Activated CD4-positive, alpha-beta T cell treated with anti-CD3 and anti-CD28 coated beads for 36 hours (primary cell): ENCODE measurements at places on chromosomes 16 and 17. TPM values are rescaled to one million over a fixed set of nuclear protein-coding genes. Genes with fewer than 3 reads are reported as not detected.
A peak's percentile ranks its signal among the peaks of the same experiment; 100 is the strongest.

DNA sequence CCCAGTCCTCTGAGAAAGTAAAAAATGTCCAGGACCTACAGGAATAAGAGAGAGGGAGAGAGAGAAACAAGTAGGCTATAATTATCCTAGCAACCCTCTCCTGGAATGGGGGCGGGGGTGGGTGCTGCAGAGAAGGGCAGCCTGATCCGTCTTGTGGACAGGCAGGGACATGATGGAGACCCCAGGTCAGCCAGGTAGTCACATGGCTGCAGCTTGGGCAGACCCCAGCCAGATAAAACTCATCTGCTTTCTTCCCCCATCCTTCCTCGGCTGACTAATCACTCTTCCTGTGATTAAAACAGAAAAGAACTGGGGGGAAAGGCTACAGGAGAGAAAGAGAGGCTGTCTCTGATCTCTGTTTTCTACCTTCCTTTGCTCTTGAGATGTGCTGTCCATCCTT lies 32.6 kb downstream of the COPZ2 start:
- H3K4me1 ChIP-seq, result peaks cover 4% of the 10 kb centered on the region
- H3K36me3 ChIP-seq, result no peaks in the 10 kb centered on the region
- no peak for DNase-seq
- H3K4me3 ChIP-seq, result no peak overlapping the region
- peaks cover 25% of the 10 kb centered on the region for H3K27me3 ChIP-seq

GRCh38 chr17:77783991-77784820 lies 174.3 kb upstream of the TNRC6C start:
- DNase-seq, result peak; percentile 83
- peaks cover 21% of the 10 kb centered on the region for H3K4me1 ChIP-seq
- H3K27ac ChIP-seq, result peak overlapping the region; percentile 75
- H3K27me3 ChIP-seq, result no peaks in the 10 kb centered on the region

- peaks cover 9% of the 10 kb centered on the region for H3K27me3 ChIP-seq
- peak overlapping the region; percentile 50 for H3K4me3 ChIP-seq
These were observed 8.4 kb upstream of the TRPV2 start for GRCh38 chr17:16406742-16407674.

DNA sequence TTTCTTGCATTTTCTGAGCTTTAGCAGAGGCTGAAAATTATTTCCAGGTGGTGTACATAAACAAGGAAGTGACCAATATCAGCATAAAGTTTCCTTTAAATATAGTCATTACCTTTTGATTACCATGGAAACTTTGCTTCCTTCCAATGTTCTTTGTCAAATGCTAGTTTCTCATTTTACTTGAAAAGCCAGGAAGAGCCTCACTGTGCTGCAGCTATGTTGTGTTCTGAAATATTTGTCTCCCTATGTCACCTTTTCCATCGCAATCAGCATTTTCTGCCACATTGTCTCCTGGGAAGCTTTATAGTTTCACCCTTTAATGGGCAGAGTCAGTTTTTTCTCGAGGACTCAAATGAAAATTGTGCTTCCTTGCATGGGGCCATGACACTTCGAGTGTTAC lies 496.0 kb downstream of the CDH8 start:
- no peaks in the 10 kb centered on the region for H3K27me3 ChIP-seq
- no peak for DNase-seq
- H3K27ac ChIP-seq, result no peak overlapping the region
- H3K4me3 ChIP-seq, result no peak overlapping the region

DNA sequence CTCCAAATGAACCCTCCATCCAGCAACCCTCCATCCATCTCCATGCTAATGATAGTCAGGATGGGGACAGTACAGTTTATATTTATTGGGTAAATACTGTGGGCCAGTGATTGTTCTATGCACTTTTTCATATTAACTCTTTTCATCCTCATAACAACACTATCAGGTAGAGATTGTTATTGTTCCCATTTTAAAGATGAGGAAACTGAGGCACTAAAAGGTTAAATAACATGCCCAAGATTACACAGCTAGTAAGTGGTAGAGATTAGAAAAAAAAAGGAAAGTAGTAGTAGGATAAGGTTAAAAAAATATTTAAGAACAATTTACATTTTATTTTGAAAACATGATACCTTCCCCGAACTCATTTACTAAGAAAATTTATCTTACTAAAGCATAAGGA lies 21.9 kb upstream of the SUPT4H1 start:
- H3K36me3 ChIP-seq, result no peaks in the 10 kb centered on the region
- H3K27ac ChIP-seq, result no peak overlapping the region
- no peak for DNase-seq
- H3K27me3 ChIP-seq, result no peaks in the 10 kb centered on the region

DNA sequence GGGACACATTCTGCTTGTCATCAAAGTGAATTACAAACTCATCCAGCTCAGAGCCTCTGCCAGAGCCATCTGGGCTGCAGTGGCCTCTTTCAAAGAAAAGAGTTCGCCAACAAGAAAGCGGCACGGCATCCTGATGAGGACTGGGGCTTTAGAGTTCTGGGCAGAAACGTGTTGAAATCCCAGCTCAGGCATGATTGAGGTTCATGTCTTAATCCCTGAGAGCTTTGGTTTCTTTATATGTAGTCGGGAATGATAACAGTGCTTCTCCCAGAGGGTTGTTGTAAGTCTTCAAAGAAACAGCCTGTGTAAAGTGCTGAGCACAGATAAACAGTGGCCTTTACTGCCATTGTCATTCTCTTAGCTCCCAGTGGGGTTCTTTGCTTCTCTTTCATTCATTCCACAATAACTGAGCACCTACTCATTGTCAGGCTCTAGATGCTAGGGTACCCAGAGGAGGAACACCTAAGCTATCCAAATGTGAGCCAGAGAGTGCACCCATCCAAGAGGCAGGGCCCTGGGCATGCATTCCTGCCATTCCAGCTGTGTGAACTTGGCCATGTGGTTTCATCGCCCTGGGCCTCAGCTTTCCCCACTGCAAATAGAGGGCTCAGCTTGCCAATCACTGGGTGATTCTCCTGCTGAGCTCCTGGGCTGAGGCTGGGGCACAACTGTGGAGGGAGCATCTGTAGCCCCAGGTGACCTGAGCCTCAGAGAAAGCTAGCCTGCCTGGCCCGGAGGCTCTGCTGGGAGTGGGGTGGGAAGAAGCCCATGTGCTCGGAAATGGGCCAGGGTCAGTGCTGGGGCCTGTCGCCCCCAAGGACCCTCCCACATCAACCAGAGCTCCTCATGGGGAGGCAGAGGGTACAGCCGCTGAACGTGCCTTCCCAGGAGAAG lies 38.3 kb upstream of the CRHR1 start:
- no peaks in the 10 kb centered on the region for H3K4me1 ChIP-seq
- H3K36me3 ChIP-seq, result no peaks in the 10 kb centered on the region
- DNase-seq, result no peak
- peaks cover 14% of the 10 kb centered on the region for H3K27me3 ChIP-seq
- no peak overlapping the region for H3K27ac ChIP-seq

Gene CFAP52
- total RNA-seq, result not detected

Gene CPHXL2
- total RNA-seq, result not detected

Gene FSCN2
- 0.58 TPM for total RNA-seq

DNA sequence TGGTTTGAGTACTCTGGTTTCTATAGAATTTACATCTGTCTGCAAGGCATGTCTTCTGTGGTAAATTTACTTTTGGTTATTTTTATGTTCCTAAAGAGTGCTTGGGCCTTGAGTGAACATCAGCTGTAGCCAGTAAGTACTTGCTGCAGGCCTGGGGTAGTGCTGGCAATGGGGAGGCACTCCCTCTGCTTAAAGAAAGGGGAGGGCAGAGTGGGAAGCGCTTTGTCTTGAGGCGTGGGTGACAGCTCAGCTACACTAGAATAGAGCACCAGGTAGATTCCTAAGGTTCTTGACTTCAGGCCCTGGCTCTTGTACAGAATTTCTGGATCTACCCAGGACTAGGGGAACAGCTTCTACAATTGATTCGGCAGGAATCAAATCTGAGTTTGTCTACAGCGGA lies 50.6 kb downstream of the MPHOSPH6 start:
- peaks cover 4% of the 10 kb centered on the region for H3K27me3 ChIP-seq
- H3K27ac ChIP-seq, result no peak overlapping the region
- peaks cover 1% of the 10 kb centered on the region for H3K36me3 ChIP-seq

Gene TMEM106A
- total RNA-seq, result 10.8 TPM

Gene SRR
- total RNA-seq, result 15.4 TPM

Gene PTX4
- total RNA-seq, result not detected

GRCh38 chr17:59466946-59467801 lies 98.2 kb upstream of the DHX40 start:
- H3K4me3 ChIP-seq, result no peak overlapping the region

- H3K27ac ChIP-seq, result no peak overlapping the region
- no peak overlapping the region for H3K4me3 ChIP-seq
- no peak for DNase-seq
- H3K4me1 ChIP-seq, result peaks cover 38% of the 10 kb centered on the region
- no peaks in the 10 kb centered on the region for H3K27me3 ChIP-seq
These were observed 49.5 kb downstream of the NFATC3 start for GRCh38 chr16:68134644-68135043.

DNA sequence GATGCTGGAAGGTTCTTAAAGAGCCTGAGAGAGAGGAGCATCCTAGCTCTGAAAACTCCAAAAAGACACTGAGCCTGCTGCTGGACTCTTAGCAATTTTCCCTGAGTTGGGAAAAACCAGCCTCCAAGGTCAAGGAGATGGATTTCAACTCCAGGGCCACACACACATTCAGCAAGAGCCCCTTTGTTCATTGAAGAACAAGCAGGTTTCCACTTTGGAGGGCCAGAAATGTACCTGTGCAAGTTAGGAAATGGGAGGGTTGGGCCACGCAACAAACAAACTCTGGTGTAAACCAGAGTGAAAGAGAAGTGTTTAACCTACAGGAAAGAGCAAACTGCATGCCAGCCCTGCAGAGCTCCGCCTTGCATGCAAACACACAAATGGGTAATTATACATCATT lies 264.8 kb upstream of the RPL38 start:
- H3K36me3 ChIP-seq, result no peaks in the 10 kb centered on the region
- DNase-seq, result no peak
- no peaks in the 10 kb centered on the region for H3K27me3 ChIP-seq
- H3K27ac ChIP-seq, result no peak overlapping the region

DNA sequence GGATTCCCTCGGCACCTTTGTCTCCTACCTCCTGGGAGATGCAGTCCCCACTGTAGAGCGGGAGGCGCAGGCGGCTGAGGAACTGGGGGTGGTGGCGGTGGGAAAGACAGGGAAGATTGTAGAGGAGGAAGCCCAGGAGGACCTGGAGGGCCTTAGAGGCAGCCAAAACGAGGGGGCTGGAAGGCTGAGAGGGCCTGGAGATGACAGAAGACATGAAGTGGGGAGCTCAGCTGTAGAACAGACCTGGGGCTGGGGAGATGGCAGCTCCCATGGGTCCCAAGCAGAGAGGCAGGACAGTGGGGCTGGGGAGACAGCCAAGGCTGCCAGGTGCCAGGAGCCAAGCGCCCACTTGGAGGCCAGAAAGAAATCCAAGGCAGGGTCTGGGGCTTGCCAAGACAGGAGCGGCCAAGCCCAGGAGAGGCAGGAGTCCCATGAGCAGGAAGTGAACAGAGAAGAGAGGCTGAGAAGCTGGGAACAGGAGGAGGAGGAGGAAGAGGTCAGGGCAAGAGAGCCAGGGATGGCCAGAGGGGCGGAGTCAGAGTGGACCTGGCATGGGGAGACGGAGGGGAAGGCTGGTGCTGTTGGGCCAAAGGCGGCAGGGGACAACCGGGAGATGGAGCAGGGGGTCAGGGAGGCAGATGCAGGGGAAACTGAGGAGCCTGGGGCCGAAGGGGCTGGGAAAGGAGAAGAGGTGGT lies 803 bp downstream of the APOBR start:
- H3K4me3 ChIP-seq, result peak overlapping the region; percentile 94
- no peaks in the 10 kb centered on the region for H3K27me3 ChIP-seq
- H3K4me1 ChIP-seq, result peaks cover 50% of the 10 kb centered on the region
- peak; percentile 21 for DNase-seq
- H3K27ac ChIP-seq, result peak overlapping the region; percentile 97

Gene SALL1
- not detected for total RNA-seq

GRCh38 chr17:29461483-29462206 lies 71.5 kb downstream of the TAOK1 start:
- peak overlapping the region; percentile 0 for H3K27ac ChIP-seq
- H3K4me1 ChIP-seq, result peaks cover 7% of the 10 kb centered on the region
- no peak for DNase-seq

Gene TAF15
- 316 TPM for total RNA-seq

GRCh38 chr17:5198472-5198871 lies 6.8 kb upstream of the ZNF594 start:
- no peaks in the 10 kb centered on the region for H3K36me3 ChIP-seq
- H3K4me3 ChIP-seq, result no peak overlapping the region
- H3K27me3 ChIP-seq, result no peaks in the 10 kb centered on the region
- DNase-seq, result no peak
- H3K4me1 ChIP-seq, result no peaks in the 10 kb centered on the region

GRCh38 chr17:28369684-28370034 lies 448 bp downstream of the VTN start:
- peaks cover 4% of the 10 kb centered on the region for H3K36me3 ChIP-seq
- H3K27ac ChIP-seq, result no peak overlapping the region
- no peak for DNase-seq
- H3K4me3 ChIP-seq, result no peak overlapping the region

Gene C16orf96
- 0.18 TPM for total RNA-seq

DNA sequence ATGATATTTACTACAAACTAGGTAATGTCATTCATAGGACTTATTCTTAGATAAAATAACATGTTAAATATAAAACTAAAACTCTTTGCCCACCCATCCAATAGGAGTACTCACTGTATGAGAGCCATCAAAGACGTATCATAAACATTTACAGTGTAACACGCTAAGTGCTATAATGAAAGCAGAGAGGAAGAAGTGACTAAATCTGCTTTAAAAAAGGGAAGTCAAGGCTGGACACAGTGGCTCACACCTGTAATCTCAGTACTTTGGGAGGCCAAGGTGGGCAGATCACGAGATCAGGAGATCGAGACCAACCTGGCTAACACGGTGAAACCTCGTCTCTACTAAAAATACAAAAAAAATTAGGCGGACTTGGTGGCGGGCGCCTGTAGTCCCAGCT lies 32.4 kb downstream of the SPAG9 start:
- H3K4me1 ChIP-seq, result peaks cover 21% of the 10 kb centered on the region
- peaks cover 2% of the 10 kb centered on the region for H3K36me3 ChIP-seq
- no peak overlapping the region for H3K4me3 ChIP-seq
- H3K27me3 ChIP-seq, result no peaks in the 10 kb centered on the region
- DNase-seq, result no peak

Gene ZNRF1
- total RNA-seq, result 42.9 TPM

GRCh38 chr17:77416105-77416713 lies 275.4 kb downstream of the SEC14L1 start:
- H3K27me3 ChIP-seq, result no peaks in the 10 kb centered on the region
- peaks cover 13% of the 10 kb centered on the region for H3K36me3 ChIP-seq
- peaks cover 62% of the 10 kb centered on the region for H3K4me1 ChIP-seq
- no peak overlapping the region for H3K4me3 ChIP-seq
